ENCODE measurements at places on chromosomes 6 and 20.

DNA sequence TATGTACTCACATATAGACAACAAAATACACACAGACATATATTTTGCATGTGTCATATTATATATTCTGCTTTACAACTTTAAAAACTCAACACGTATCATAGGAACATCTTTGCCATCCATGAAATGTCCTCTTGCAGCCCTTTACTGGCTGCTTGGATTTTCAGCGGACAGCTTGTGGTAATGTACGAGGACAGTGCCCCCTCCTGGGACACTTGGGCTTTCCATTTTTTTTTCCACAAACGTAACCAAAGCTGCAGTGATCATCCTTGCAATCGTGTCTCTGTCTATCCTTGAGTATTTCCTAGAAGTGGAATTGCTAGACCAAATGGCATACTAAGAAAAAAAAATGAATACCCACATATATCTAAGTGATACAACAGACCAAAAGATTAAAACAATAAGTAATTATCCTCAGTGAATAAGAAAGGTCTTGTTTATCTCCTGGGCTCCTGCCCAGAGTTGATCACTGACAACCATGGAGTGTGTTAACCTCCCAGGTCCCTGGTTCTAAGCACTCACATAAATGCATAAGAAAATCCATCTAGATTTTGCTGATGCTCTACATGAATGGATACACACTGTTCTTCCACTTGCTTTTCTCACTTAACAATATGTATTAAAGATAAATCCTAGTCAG lies 18.1 kb downstream of the BPI start:
- DNase-seq, result peak; percentile 16

GRCh38 chr6:100517633-100518032 lies 52.9 kb upstream of the SIM1 start:
- DNase-seq, result no peak

DNA sequence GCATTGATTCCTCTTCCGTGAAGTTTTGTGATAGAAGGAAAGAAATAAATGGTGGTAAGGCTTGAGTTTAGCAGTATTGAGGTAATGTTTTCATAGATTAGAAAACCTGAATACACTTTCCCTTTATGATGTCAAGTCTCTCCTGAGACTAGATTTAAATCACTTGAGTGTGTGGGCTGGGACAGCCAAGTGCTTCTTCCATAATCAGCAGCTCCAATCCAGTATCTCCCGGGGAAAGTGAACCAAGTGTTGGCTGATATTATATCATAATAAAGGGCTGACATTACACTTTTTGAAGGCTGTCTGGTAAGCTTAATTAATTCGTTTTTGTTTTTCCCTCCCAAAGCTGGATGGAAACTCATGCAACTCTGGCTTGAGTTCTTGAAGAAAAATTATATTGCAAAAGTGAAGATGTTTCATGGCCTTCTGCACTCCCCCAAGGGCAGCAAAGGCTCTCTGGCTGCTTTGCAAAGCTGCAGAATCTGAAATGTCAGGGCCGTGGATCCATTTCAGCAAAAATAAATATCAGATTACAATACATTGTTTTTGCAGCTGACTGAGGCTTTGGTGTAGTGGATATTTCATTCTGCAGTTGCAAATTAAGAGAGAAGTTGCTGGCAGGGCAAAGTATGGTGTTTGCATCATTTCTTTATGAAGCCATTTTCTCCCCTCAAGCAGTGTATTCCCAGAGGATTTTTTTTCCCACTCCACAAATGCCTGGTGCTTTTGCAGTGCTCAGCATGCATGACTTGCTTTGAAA lies 101.2 kb downstream of the MKKS start:
- peak; percentile 72 for DNase-seq

GRCh38 chr6:26388014-26388413 lies 5.1 kb downstream of the BTN2A2 start:
- no peak for DNase-seq

DNA sequence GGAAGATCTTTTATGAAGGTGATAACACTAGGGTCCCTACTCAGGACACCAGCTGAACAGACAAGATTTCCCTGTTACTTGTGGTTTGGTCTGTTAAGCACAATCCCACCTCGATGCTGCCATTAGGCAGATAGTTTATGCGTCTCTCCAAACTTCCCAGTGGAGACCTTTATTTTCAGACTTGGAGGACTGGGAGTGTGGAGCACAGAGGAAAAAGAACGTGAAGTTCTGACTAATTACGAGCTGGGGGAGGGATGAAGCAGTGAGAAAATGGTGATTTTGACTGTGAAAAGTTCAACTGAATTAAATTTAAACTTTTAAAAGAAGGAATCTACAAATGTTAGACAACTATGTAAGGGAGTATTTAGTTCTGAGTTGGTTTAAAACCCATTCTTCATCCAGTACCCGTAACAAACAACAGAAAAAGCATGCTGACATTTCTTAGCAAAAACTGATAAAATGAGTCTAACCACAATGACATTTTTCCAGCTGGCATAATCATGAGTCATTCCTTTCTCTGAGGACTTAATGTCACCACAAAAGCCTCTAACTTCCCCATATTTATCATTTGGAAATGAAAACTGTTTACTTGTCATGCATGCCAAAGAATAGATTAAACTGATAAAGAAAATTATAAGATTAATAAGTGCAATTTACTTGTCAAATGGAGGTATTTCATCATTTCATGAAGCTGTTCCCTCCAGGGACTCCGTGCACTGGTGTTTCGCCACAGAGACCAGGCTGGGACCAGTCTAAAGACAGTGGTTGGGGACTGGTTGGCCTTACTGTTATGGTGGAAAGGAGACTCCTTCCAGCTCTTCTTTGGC lies 113.3 kb upstream of the SSTR4 start:
- DNase-seq, result no peak

DNA sequence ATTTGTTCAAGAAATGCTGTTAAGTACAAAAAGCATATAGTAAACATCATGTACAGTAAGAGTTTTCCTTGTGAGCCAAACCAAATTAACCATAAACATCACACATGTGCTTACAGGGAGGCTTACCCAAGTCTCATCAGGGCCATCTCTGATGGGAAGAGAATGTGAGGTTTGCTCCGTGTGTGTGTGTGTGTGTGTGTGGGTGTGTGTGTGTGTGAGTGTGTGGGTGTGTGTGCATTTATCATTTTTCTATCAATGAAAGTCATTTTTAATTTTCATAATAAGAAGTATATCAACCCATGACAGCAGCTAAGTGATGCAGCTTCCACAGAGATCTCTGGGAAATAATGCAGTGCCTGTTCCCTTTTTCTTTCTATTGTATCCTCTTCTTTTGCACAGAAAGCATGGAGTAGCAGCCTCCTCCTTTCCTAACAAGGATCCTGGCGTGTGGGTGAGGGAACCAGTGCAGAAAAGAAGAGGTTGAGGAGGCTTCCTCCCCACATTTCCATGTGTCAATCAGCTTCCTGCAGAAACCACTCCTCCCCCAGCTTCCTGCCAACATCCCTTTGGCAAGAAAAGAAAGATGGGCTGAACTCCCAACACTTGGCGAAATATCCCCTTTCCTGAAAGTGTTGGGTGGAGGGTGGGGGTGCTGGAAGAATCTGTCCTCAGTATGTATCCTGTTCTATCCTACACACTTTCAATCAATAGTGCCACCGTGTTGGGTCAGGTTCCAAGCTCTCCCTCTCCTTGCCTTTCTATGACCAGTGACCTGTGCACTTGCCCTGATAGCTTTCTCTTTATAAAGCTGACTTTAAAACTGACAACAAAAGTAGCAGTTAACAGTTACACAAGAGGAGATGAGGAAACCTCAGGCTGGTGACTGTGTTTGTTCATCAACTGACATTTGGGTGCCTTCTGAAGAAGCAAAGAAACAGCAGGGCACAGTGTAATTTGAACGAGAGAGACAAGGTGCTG lies 251.8 kb upstream of the CITED2 start:
- no peak for DNase-seq

GRCh38 chr6:133245422-133245903 lies 4.3 kb downstream of the EYA4 start:
- DNase-seq, result peak; percentile 74

GRCh38 chr6:12137480-12137879 lies 125.4 kb downstream of the HIVEP1 start:
- DNase-seq, result no peak

GRCh38 chr6:154277629-154278017 lies 79.0 kb downstream of the IPCEF1 start:
- no peak for DNase-seq

DNA sequence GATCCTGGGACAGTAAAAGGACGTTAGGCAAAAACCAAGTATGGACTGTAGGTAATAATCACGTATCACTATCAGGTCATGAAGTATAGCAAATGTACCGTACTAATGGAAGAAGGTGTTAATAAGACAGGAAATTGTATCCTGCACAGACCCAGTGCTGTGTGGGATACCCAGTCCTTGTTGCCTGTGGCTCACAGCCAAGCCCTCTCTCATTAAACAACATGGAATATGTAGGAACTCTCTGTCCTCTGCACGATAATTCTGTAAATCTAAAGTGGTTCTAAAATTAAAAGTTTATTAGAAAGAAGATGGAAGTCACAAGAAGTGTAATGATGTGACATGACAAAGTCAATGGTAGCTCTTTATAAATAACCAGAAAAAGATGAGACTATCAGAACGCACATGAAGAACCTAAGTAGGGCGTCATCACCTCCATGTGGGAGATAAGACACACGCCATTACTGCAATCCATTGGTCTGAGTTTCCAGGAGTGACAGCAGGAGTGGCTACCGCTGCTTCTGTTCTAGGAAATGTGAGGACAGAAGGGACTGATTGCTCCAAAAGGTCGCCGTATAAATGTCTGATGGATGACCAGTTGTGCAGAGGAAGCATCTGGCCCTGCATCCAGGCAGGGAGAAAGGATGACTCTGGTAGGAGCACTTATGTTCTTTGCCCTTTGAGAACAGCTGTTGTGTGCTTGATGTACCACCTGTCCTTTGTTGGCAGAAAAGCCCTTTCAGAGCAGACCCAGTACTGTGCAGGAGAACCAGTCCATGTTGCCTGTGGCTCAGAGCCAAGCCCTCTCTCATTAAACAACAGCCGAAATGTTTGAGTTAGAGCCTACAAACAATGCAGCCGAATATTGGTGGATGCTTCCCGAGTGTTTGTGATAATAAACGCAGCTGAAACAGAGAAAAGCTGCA lies 125.6 kb downstream of the FIG4 start:
- peak; percentile 98 for DNase-seq

GRCh38 chr6:12361042-12361765 lies 71.0 kb downstream of the EDN1 start:
- no peak for DNase-seq

- peak; percentile 65 for DNase-seq
Measured at GRCh38 chr20:5168651-5169396, 42.0 kb downstream of the CDS2 start.

- no peak for DNase-seq
Measured at GRCh38 chr20:8246153-8246552, 114.1 kb downstream of the PLCB1 start.

DNA sequence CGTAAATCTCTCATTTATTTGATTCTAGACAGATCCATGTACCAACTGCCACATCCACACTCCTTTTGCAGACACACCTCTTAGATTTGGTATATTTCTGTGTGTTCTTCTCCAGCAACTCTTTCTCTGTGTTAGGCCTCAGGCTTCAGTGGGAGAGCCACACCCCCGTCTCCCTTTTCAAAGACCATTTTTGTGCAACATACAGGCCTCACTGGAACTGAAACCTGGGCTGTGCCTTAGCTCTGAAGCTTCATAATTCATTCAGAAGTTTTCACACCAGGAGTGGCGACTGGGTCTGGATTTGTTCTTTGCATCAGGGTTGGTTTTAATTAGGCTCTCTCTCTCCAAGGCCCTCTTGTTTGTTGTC lies 170.2 kb downstream of the THBS2 start:
- no peak for DNase-seq

DNA sequence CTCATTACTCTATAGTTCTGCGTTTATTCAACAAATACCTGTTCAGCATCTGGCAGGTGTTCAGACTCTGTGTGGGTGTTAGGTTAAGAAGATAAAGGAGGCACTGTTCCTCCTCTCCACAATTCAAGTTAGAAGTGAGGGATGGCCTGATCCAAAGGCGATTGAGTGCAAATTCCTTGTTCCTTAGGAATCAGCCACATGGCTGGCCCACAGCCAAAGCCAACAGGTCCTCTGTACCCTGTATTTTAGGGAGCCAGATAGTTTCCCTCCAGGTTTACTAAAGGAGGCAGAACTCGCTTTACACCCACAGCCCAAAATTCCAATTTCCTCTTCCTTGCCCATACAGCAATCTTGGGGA lies 5.0 kb upstream of the CD40 start:
- DNase-seq, result no peak

GRCh38 chr6:16769131-16769985 lies 8.1 kb upstream of the ATXN1 start:
- DNase-seq, result no peak

GRCh38 chr6:14738497-14738896 lies 507.4 kb upstream of the JARID2 start:
- DNase-seq, result no peak

GRCh38 chr20:18778690-18779392 lies 34.7 kb upstream of the SCP2D1 start:
- DNase-seq, result no peak

DNA sequence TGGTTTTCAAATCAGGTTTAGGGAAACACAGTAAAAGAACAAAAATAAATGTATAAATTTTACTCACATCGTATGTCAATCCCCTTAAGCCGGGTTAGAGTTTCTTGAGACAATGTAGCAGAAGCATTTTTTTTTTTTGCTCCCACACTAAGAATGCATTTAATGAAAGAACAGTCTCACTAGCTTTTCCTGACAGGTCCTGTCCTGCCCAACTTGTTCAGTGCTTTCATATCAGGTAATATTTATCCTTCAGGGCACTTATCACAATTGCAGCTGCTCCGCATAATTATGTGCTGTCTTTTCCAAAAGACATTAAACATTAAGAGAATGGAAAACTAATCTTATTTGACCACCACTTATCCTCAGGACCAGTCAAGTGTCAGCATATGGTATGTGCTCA lies 632.0 kb downstream of the HTR1B start:
- no peak for DNase-seq

GRCh38 chr6:89775150-89775549 lies 44.4 kb downstream of the MDN1 start:
- DNase-seq, result no peak

DNA sequence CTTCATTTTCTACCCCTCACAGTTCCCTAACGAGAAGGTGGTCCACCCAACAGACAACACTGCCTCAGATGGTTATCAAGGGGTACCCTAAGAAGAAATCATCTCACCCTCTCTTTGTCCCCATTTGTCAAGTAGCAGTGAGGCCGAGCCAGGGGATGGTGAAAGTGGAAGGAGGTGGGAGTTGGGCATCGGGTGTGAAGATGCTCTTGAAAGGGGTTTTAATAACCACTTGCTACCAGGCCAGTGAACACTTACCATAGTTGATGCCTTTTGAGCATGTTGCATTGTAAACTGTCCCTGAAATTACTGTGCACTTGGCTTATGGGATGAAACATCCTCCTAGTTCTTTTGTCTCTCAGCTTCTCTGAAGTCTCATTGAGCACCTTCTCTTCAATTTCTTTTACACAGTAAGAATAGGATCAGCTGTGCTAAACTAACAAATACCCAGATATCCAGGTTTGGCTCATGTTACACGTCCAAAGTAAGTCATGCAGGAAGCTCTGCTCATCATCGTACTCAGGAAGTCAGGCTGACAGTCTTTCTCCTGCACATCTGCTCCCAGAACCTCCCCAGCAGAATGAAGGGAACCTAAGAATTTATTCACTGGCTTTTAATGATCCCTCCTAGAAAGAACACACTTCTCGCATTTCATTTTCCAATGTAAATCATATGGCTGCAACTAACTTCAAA lies 13.3 kb downstream of the HLA-DPB1 start:
- DNase-seq, result no peak

GRCh38 chr20:47929368-47930115 lies 144.3 kb upstream of the SULF2 start:
- no peak for DNase-seq
